ENCODE measurements at places on chromosomes 1 and 21.
A peak's percentile ranks its signal among the peaks of the same experiment; 100 is the strongest.

DNA sequence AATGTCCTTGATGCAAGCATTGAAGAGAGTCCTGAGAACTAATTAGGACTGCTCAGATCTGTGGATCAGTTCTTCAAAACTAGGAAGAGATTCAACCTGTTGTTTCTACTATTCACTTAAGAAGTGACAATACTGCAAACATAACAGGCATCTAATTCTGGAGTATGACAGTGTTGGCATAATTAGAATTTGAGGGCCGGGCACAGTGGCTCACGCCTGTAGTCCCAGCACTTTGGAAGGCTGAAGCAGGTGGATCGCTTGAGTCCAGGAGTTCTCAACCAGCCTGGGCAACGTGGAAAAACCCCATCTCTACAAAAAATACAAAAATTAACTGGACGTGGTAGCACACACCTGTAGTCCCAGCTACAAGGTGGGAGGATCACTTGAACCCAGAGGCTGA, 8.0 kb upstream of the FOXJ3 start:
- DNase-seq: no peak

GRCh38 chr21:15054606-15055239, 10.1 kb downstream of the NRIP1 start:
- DNase-seq: no peak

DNA sequence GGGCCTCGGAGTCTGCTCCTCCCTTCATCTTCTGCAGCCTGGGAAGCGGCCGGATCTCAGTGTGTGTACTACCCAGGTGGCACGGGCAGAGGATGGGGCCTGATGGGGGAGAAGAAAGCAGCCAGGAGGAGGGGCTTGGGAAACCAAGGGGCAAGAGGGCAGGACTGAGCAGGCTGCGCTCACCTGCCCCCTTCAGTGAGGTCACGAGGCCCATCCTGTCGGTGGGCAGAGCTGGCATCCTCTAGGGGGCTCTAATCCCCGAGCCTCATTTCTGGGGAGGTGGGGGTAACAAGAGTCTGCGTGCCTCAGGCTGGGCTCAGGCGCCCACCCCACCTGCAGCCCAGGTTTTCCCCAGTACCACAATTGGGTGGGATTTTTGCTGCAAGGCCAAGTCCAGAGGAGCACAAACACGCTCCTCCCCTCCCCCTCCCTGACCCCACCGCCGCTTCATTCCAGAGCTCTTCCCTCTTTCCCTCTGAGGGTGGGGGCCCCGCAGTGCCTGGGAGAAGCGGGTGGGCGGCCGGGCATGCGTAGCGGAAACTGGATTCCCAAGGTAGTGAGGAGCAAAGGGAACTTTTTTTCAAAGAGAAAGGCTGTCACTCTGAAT, 1.8 kb upstream of the WNT3A start:
- no peak for DNase-seq

DNA sequence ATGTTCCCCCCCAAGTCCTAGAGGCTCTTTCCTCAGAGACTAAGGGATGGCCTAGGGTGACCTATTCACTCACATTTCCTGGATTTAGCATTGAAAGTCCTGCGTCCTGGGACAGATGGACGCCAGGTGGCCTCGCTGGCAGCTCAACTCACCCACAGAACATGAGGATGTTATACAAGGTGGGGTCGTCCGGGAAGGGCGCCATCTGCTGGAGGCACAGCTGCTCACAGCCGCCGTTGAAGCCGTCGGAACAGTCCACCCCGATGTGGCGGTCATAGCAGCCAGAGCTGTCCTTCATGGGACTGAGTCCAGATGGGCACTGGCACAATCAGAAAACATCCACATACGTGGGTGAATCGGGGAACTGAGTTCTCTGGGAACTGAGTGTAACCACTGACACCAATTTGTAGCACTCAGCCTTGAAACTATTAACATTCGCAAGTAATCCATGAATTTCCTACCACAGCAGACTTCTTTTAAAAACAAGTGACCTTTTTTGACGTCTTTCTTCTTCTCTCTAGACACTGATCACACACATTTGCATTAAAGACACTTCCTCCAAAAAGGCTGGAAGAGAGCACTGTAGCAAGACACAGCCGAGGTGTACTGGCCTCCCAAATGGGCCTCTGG, 215.4 kb downstream of the ASTN1 start:
- DNase-seq: peak; percentile 8

DNA sequence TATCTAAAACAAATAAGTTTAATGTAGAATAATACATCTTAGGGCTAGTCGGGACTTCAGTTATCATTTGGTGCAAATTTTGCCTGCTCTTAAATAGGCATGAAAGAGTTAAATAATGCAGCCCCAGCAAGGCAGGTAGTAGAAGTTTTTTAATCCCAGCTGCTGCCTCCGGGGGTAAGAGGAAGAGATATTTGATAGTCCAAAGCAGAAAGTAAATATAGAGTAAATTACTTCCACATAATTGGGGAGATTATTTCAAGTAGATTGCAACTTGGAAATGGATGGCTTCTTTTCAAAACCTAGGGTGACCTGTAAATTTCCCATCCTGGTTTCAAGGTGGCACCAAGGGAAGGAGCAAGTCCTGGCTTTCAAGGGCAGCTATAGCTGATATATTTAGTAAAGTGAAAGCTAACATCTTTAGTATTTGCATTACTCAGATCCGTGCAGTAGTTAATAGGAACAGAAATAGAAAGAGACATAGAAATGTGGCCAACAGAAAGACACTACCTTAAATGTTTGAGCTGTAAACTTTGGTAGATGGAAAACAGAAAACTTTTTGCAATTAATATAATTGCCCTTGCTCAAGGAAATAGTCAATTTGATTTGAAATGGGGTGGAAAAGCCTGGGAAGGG, 109.1 kb downstream of the LMO4 start:
- no peak for DNase-seq

GRCh38 chr1:86104606-86105532, 51.7 kb downstream of the COL24A1 start:
- DNase-seq: no peak

- DNase-seq: peak; percentile 27
Observed at GRCh38 chr1:12617511-12617900, 504 bp downstream of the DHRS3 start.

- no peak for DNase-seq
Observed at GRCh38 chr1:219391297-219391696, 217.6 kb downstream of the LYPLAL1 start.

DNA sequence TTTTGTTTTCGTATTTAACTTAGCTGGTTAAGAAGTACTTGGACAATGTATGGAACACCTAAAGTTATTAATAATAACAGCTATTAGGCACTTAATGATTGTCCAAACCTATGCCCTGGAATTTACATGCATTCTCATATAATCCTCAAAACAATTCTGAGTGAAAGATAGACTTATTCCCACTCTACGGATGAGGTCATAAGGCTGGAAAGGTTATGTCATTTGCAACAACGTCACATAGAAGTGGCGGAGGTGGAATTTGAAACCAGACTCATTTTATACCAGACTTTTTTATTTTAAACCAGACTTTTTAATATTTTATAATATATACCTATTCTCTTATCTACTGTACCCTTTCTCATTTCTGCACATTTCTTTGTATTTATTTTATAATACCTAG, 8.4 kb downstream of the LRRC8D start:
- DNase-seq: no peak

DNA sequence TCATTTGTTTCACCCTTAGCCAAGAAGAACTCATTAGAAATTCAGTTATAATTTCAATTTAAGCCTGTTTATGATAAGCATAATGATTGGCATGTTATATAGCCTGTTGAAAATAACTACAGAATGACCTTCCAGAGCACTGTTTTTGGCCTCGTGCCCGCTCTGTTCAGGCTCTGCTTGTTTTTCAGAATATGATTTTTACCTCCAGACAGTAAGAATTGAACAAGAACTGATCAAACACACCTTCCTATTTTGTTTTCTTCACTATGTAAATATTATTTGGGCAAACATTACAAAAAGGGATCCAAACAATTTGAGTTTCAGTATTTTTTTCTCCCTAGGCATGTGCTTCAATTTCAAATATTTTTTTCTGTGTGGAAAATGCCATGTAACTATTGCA, 48.1 kb upstream of the ANGPTL1 start:
- DNase-seq: no peak

GRCh38 chr1:103084181-103084580, 24.1 kb downstream of the COL11A1 start:
- DNase-seq: no peak

GRCh38 chr1:207020709-207021107, 11.8 kb downstream of the C1orf116 start:
- DNase-seq: no peak

DNA sequence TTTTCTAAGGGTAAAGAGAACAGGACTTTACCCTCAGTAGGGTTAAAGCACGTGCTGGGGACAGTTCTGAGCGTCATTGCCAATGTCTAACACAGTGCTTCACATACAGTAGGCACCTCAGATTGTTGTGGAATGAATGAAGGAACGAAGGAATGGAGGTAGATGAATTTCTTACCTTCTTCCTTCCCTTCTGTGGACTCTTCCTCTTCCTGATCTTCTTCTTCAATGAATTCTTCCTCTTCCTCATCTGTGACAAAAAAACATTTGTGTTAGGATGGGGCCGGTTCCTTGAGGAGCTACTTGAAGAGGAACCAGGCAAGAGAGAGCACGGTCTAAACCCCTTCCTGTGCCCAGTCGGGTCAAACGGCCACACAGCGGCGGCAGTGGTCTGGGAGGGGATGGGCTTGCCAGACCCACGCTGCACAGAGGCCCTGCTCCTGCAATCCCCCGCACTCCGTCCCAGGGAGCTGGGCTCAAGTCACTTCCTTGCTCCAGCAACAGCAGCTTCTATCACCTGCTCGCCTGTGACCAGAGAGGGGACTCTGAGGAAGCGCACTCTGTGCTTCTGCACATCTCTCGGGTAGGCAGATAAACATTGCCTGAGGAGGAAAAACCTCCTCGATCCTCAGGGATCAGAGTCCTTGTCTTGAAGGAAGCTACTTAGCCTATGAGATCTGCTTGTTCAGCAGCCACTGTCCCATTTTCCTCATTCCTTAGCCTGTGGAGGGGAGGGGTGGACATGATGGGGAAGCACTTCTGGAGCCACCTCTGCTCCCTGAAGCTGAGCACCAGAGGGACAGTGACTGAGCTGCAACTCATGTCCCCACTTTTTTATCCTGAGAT, 8.0 kb upstream of the SLC30A2 start:
- no peak for DNase-seq

DNA sequence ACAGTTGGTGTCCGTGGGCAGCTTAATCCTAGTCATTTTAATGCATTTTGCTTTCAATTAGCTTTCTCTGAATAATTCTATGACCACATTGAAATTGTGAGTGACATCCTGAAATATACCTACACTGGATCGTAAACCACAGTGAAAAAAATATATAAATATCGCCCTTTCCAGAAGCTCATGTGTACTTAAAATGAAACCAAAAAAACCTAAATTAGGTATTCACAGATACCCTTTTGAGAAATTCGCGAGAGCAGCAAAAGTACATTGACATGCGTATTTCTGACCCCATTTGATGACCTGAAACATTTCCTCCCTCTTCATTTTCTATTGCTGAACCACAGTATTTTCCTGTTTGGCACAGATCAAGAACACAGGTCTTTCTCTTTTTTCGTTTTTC, 253.8 kb downstream of the LTN1 start:
- no peak for DNase-seq

GRCh38 chr1:28830814-28831213, 18.8 kb downstream of the OPRD1 start:
- DNase-seq: no peak

GRCh38 chr1:1358433-1359271, at the start of gene MXRA8:
Gene MXRA8, minus strand, starts transcription at chr1:1358555. Its CDS starts 51 bp downstream, at chr1:1358504.
- no peak for DNase-seq

- DNase-seq: no peak
Observed at GRCh38 chr1:207888652-207889051, 22.3 kb downstream of the CD34 start.

- peak; percentile 67 for DNase-seq
Observed at GRCh38 chr21:44065428-44065827, 41.8 kb upstream of the PWP2 start.

- no peak for DNase-seq
Observed at GRCh38 chr1:203534526-203534925, 40.6 kb downstream of the OPTC start.

GRCh38 chr1:247090455-247090854, 11.8 kb upstream of the ZNF670 start:
- DNase-seq: no peak

- DNase-seq: no peak
Observed at GRCh38 chr1:187383366-187383765, 554.6 kb downstream of the PLA2G4A start.

DNA sequence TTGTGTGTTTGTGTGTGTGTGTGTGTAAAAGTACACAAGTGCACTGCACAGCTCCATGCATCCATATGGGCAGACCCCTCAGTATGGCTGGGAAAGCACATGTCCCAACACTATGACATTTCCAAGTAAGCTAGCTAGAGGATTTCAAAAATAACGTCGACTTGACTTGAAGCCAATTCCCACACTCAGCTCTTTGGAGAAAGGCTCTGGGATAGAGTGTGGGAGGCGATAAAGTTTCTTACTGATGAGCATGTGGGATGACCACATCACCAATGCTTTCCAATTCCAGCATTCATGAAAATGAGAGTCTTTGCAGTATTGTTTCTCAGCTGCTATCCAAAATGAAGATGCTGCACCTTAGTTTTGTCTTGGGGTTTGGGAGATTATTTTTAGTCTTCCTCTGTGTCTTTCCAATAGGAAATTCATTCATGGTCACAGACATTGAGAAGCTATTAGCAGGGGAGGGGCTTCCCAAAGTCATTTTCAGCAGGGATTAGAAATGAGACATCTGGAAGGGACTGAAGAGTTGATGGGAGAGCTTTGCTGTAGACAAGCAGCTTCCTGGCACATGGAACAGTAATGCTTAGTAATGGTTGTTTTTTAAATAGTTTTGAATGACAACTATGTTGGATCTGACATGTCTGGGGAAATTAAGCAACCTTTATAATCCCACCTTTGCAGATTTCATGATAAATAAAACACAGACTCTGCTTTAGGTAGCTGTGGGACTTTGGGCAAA, 143.5 kb downstream of the ASTN1 start:
- DNase-seq: no peak

DNA sequence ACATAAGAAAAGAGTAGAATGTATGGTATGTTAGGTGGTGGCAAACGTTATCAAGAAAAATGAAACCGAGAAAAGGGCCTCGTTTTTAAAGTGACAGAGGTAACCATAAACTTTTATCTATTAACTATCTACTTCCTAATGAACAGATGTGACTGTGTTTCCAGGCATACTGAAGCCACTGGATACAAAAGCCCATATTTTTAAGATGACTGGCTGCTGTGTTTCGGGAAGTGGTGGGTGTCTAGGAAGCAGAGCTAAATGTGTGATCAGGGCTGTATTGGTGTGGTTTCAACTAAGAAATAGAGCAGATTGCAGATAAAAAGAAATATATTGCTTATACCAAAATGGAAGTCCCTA, 71.8 kb downstream of the CHRM3 start:
- no peak for DNase-seq

- no peak for DNase-seq
Observed at GRCh38 chr1:13775459-13775858, 75.5 kb downstream of the PRDM2 start.

Measured in activated T-helper 2 cell treated with anti-CD3 and anti-CD28 coated beads, Interferon-gamma antibody, Interleukin-2, Interleukin-4, amounts not matched to agents 10 μg/mL and 5 μg/mL and 100 μg/mL, durations not matched to agents 14 hours and 24 hours and 36 hours (primary cell).